ENCODE measurements at places on chromosomes 1 and 21. TPM values are rescaled to one million over a fixed set of nuclear protein-coding genes. Genes with fewer than 3 reads are reported as not detected.

Gene LENEP
- 4.3 TPM for total RNA-seq

Gene DIO1
- not detected for total RNA-seq

Gene TMEM269
- 0.55 TPM for total RNA-seq

Gene KCND3
- not detected for total RNA-seq

Gene MYOM3
- total RNA-seq = not detected

Gene INSRR
- 0.14 TPM for total RNA-seq

Gene KRTAP20-4
- not detected for total RNA-seq

Gene TRIM58
- 0.39 TPM for total RNA-seq

Gene AADACL4
- not detected for total RNA-seq

Gene FCRLB
- 0.42 TPM for total RNA-seq

Gene TNFRSF4
- 56.8 TPM for total RNA-seq

Gene AUNIP
- total RNA-seq = 15.1 TPM

Gene CR1L
- not detected for total RNA-seq

Gene PTGS2
- total RNA-seq = 1.8 TPM

Gene SPRR2G
- total RNA-seq = not detected

Gene A3GALT2
- total RNA-seq = not detected

Gene TMOD4
- total RNA-seq = 5.3 TPM

Gene ERG
- total RNA-seq = not detected

Gene CCDC181
- total RNA-seq = 0.14 TPM

Gene ELAVL4
- total RNA-seq = not detected

Gene SLC45A3
- 0.64 TPM for total RNA-seq

Gene MOB3C
- total RNA-seq = 12.3 TPM

Gene ANKRD65
- total RNA-seq = not detected

Gene CHIT1
- 0.36 TPM for total RNA-seq

Gene CD244
- 36.6 TPM for total RNA-seq

Gene TRIM45
- total RNA-seq = 0.86 TPM

Gene SPRR2F
- not detected for total RNA-seq

Gene PYHIN1
- total RNA-seq = 64.7 TPM

Gene GJA4
- 0.86 TPM for total RNA-seq

Gene ACTN2
- total RNA-seq = 0.17 TPM

Gene FAM167B
- total RNA-seq = 0.47 TPM

Gene SDE2
- total RNA-seq = 30.4 TPM

Gene CFAP45
- total RNA-seq = 3.0 TPM

Gene WARS2
- 17.1 TPM for total RNA-seq

Gene USH2A
- not detected for total RNA-seq

Gene OPTC
- not detected for total RNA-seq

Gene SEC16B
- total RNA-seq = not detected

Gene GUCA2A
- total RNA-seq = not detected

Gene S100A14
- total RNA-seq = not detected

Gene OR10Z1
- not detected for total RNA-seq

Gene PCBP3
- 0.43 TPM for total RNA-seq

Gene PRAMEF9
- total RNA-seq = not detected

Gene FCER1G
- 583 TPM for total RNA-seq

Gene TRPM2
- 15.8 TPM for total RNA-seq

Gene PGLYRP3
- total RNA-seq = not detected

Gene RAD54L
- total RNA-seq = 23.3 TPM

Gene CFAP107
- total RNA-seq = not detected

Gene TMEM125
- total RNA-seq = not detected

Gene CNR2
- total RNA-seq = 3.8 TPM

Gene AZIN2
- total RNA-seq = 2.4 TPM

Gene CLEC20A
- total RNA-seq = not detected

Gene SNRNP40
- total RNA-seq = 81.1 TPM

Gene BTBD19
- 1.7 TPM for total RNA-seq

Gene PLA2G4A
- total RNA-seq = 1.2 TPM

Gene LRRC53
- not detected for total RNA-seq

Gene SCP2
- total RNA-seq = 86.8 TPM

Gene S100A7A
- total RNA-seq = not detected
